ENCODE measurements at places on chromosomes 2 and 18.

DNA sequence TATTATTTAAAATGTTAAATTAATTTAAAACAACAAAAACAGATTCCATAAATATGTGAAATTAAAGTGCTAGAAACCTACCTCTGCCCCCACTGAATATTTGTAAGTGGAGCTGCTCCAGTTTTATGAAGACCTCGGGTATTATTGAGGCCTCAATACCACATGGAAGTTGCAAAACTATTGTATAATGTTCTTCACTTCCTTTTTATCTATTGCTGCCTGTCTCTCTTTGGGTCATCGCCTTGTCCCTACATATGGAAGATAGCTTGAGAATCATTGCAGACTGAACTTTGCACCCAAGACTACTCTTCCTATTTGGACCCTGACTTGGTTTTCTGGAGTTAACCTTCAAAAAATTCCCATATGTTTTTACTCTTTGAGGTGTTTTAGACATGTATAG, 212.1 kb upstream of the NETO1 start:
- DNase-seq, result no peak

DNA sequence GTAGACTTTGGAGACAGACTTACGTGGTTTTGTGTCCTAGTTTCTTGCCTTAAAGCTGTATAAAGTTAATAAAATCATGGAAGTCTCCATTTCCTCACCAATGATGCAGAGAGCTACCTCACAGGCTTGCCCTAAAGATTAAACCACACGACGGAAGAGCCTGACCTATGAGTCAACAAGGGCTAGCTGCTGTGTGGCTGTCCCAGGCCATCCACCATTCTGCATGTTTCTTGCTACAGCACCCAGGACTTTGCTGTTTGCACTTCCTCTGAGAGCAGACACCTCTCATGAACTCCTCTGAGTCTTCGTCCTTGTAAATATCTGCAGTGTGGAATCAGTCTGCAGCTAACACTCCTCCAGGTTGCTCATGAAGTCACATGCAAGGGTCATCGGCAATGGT, 160.0 kb upstream of the TRIB2 start:
- no peak for DNase-seq

- peak; percentile 95 for DNase-seq
These were observed 55.1 kb downstream of the RHOB start for GRCh38 chr2:20501974-20502373.

DNA sequence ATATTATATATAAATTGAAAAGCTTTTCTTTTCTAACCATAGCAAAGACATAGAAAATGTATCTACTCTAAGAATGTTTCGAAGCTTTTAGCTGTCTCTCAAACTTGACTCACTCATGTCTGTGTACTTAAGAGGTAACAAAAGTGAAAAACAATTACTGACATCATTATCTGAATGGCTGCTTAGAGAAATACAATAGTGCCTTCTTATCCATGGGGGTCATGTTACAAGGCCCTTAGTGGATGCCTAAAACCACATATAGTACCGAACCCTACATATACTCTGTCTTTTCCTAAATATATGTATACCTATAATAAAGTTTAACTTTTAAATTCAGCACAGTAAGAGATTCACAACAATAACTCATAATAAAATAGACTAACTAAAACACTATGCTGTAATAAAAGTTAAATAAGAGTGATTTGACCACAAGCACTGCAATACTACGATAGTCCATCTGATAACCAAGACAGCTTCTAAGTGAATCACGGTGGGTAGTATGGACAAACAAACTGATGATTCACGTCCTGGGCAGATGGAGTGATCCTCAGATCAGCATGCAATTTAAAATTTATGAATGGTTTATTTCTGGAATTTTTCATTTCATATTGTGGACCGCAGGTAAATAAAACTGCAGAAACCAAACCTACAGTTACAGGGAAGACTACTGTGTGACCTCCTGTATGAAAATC, 246.2 kb downstream of the XIRP2 start:
- DNase-seq, result no peak

DNA sequence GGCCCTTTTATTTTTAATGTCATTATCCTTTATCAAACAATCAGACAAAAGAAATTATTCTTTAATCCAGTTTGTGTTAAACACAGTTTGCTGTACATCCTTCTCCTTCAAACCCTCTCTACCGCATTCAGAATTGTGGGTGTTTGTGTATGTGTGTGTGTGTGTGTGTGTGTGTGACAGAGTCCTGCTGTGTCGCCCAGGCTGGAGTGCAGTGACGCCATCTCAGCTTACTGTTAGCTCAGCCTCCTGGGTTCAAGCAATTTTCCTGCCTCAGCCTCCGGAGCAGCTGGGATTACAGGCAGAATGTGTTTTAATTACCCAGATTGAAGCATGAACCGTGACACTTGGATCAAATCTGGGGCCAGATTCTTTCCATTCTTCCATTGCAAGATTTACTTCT, 723.7 kb downstream of the DCDC2C start:
- no peak for DNase-seq

GRCh38 chr2:232455426-232456255, at the start of gene ALPI:
ALPI (plus strand) TSS chr2:232456153; CDS start chr2:232456200, 47 bp downstream.
- no peak for DNase-seq

DNA sequence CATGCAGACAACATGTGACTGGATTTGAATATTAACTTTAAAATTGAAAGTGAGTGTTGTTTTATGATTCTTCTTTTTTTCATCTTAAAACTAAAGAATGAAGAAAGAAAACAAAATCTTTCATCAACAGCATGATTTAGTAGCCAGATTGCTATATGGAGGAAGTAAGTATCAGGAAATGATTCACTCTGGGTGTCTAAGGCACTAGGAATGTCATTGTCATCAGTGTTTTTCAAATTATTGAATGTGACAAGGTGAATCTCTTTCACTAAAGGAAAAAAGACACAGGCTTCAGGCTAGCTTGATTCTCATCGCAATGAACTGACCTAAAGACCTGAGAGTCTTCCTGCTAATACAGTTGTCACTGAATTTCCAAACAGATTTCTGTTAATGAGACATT, 430.1 kb downstream of the FBXO15 start:
- DNase-seq, result no peak

GRCh38 chr2:180133736-180134135, 126.6 kb upstream of the CWC22 start:
- DNase-seq, result no peak

- DNase-seq, result no peak
These were observed 29.8 kb downstream of the ARMC9 start for GRCh38 chr2:231228223-231228622.

DNA sequence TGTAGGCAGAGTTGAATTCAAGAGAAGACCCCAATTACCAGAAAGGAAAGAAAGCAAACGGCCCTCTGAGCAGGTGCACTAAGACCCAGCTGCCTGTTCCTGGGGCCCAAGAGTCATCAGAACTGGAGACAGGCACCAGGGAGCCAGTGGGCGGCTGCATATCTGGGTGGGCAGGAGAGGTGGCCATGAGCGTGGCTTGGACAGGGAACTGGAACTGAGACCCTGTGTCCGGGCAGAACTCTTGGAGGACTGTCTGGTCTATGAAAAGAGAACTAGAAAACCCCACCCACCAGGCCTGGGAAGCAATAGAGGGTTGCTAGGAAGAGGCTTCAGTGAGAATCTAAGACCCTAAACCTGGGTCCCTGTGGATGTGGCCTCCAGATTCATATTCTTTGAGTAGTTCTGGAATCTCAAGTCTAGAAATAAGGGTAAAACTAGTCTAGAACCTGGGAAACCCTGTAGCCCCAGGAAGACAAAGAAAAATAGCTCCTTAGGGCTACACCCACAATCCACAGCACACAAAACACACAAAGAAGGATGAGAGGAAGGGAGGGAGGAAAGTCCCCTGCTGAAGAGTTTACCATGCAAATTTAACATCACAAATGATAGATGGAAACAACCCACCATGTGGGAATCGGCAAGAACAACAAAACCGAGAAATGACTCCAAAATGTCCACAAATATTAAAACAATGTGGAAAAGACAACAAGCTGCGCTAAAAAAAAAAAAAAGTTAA, 147.0 kb downstream of the HDAC4 start:
- no peak for DNase-seq

GRCh38 chr2:109529532-109530449, 84.0 kb downstream of the SEPTIN10 start:
- no peak for DNase-seq

- DNase-seq, result no peak
These were observed 98.1 kb downstream of the RNF144A start for GRCh38 chr2:7015007-7015950.

DNA sequence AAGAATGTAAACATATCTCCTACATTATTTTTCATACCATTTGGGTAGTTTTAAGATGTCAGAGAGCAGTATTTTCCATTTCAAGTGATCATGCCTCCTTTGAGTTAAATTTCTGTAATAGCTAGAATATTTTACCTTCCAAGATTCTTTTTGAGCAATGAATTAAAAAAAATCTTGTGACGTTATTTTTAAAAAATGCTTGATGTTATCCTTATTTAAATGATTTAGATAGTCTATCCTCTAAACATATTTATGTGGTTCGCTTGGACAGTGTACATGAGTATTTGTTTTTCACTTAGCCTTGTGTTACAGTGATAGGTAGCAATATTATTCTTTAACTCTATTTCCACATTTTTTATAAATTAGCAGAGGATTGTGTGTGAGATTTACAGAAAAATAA, 639.2 kb upstream of the CDH2 start:
- no peak for DNase-seq

- DNase-seq, result no peak
These were observed 70.0 kb downstream of the NAB1 start for GRCh38 chr2:190718652-190719526.

GRCh38 chr18:56825321-56825720, 174.2 kb downstream of the WDR7 start:
- no peak for DNase-seq

DNA sequence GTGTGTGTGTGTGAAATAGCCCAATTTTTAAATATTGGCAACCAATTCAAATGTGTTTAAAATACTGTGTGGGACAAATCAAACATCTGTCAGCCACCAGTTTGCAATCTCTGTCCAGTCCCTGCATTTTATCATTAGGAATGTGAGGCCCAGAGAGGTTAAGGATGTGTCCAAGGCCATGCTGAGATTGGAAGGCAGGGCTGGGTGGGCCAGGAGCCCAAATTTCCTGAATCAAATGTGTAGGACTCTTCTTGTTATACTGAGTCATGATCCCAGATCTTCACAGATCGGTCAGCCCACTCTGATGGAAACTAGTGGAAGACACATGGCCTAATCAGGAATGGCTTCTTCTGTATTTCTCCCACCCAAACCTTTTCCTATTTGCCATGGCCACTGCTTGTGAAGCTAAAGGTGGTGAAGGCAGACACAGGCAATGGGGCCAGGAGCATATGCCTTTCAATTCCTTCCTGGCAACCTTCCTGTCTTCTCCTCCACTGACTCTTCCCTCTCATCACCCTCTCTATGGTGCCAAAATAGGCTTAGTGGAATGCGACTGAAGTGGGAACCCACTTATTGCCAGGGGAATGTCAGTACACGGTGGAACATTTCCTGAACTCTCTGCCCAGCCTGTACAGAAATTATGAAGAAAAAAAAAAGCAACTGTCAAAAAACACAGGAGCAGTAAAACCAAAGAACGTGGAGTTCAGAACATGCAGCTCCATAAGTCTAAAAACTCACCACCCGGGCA, 35.5 kb downstream of the ZEB2 start:
- no peak for DNase-seq

- DNase-seq, result peak; percentile 42
These were observed 15.0 kb upstream of the BMPR2 start for GRCh38 chr2:202361108-202361507.

DNA sequence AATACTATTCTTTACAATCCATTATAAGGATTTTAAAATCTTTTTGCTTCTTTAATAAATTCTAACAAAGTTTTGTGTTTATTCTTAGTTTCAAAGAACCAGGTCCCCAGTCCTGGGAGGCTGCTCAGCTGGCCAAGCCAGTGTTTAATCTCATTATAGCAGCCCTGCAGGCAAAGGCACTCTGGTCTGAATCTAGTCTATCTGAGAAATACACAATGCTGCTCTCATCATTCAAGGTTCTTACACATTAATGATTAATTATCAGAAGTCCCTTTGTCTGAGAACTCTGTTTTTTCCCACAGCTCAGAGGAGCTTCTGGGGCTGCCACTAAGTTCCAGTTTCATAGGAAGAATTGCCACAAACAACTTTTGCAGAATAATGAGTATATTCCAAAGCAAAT, 27.7 kb downstream of the KCTD18 start:
- no peak for DNase-seq

DNA sequence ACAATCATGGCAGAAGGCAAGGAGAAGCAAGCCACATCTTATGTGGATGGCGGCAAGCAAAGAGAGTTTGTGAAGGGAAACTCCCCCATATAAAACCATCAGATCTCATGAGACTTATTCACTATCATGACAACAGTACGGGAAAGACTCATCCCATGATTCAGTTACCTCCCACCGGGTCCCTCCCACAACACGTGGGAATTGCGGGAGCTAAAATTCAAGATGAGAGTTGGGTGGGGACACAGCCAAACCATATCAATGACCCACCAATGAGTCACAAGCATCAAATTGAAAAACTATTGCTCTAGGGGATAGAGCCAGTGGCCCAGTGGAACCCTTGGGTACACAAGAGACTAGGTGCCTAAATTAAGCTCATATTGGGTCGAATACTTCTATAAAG, 157.4 kb downstream of the FBXO15 start:
- DNase-seq, result no peak

GRCh38 chr2:113175042-113175628, 1.4 kb downstream of the PSD4 start:
- no peak for DNase-seq

DNA sequence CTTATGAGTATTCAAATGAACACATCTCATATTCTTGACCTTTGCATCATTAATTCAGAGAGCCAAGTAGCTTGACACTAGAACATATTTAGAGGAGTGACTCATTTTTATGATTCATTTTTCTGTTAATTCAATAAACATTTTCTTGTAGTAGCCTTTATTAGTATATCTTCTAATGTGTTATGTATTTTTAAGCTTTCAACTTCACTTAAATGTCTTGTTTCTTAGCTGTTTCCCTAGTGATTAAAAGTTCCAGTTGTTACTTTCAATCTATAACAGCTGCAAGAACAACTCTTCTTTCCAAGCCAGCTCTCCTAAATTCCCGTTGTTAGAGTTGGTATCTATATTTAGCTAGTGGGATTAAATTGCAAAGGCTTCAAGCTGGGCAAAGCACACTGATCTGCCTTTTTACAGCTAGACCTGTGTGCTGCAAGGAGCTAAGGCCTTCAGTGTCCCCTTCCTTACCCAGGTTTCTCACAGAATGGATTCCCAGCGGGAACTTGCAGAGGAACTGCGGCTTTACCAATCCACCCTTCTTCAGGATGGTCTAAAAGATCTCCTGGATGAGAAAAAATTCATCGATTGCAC, at the start of gene KLHL41:
Gene KLHL41, plus strand, starts transcription at position 405 of the 588 bp plus-strand sequence. Its CDS starts 77 bp downstream, at position 482.
- no peak for DNase-seq

DNA sequence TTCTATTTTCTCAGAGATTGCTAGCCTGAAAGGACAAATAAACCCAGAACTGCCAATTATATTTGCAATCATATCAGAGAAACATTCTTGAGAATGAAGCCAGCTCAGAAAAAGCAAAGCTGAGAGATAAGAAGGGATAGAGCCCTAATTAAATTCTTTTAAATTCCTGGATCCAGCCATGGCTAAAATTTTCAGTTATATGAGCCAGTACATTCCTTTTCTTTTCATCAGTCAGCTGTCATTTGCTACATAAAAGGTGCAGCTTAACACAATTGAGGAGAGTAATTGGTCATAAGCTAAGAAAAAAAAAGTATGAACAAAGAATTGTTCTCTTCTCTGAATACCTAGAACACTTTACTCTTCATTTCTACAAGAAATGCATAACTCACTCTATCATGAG, 303.5 kb upstream of the FIGN start:
- no peak for DNase-seq

- no peak for DNase-seq
These were observed 323.2 kb upstream of the SLC39A10 start for GRCh38 chr2:195333869-195334268.

- DNase-seq, result no peak
These were observed 2.2 kb upstream of the INPP4A start for GRCh38 chr2:98442488-98442887.
